ENCODE measurements at places on chromosomes 2 and 18. TPM values are rescaled to one million over a fixed set of nuclear protein-coding genes. Genes with fewer than 3 reads are reported as not detected.

AQP4 gene
- not detected for total RNA-seq

SEPTIN10 gene
- total RNA-seq: 133 TPM

- DNase-seq: no peak
These were observed 48.1 kb downstream of the TPGS2 start for GRCh38 chr18:36780748-36781147.

GRCh38 chr18:8744038-8744437, 38.7 kb downstream of the MTCL1 start:
- DNase-seq: no peak

MAP2 gene
- 31.5 TPM for total RNA-seq

DNA sequence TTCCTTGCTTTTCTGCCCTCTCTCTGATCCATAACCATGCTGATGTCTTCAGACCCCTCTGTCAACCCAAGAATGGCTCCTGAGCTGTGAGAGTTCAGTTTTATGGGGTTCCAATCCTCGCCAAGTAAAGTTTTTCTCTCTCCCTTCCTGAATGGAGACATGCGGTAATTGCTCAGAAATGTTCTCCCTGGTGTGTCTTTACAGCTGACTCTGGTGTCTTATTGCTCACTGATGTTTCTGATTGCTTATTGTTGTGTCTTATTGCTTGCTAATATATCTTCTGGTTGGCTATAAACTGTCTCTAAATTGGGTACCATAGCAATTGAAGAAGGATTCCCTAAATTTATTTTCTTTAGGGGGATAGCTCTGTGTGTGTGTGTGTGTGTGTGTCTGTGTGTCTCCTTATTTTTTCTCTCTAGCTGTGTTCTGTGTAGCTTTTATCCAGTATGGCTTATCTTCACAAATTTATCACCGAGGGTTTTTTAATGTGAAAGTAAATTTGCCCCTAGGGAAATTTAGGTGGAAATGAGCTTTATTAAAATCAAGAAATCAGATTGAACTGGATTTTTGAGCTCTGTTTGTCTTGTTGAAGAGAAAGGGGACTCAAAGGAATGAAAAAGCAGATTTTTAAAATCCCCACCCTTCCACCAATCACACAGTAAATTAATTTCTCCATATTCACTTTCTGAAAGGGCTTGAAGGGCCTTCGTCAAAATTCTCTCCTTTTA, 19.5 kb downstream of the MGAT5 start:
- no peak for DNase-seq

CFAP53 gene
- total RNA-seq: 2.8 TPM

ACVR1 gene
- total RNA-seq: 54.5 TPM

DNA sequence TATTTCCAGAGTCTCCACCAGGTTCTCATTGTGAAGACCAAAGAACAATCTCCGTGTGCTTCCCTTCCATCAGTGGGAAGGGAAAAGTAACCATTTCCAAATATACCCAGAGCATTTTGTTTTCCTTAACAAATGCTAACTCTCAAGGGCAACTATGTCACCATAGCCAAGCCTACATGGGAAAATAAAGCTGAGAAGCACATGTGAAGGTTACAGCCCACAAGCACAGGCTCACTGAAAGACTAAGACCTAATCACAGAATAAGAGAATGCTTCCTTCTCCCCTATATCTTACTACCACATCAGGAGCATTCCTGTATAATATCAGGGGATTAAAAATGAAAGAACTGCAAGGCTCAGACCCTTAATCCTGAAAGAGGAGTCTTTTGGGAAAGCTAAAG, 28.2 kb downstream of the SP9 start:
- DNase-seq: no peak

DNA sequence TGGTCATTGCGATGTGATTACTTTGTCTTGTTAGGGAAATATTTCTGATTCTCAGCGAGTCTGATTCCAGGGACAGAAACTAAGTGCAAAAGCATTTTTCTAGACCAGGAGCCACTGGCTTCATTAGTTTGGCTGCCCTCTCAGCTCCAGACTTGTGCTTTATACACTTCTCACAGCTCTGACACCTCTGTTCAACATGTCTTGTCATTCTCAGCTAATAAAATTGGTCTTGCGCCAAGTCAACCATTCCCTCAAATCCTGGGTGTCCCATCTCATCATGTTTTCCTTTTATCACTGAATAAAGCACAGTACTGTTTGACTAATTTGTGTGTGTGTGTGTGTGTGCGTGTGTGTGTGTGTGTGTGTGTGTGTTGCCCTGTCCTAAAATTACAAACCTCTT, 215.5 kb upstream of the EPHA4 start:
- DNase-seq: no peak

CHN1 gene
- 4.5 TPM for total RNA-seq

- DNase-seq: no peak
These were observed 888 bp downstream of the FASTKD2 start for GRCh38 chr2:206766057-206766930.

- no peak for DNase-seq
These were observed 34.7 kb upstream of the ADAM23 start for GRCh38 chr2:206408323-206409320.

DNA sequence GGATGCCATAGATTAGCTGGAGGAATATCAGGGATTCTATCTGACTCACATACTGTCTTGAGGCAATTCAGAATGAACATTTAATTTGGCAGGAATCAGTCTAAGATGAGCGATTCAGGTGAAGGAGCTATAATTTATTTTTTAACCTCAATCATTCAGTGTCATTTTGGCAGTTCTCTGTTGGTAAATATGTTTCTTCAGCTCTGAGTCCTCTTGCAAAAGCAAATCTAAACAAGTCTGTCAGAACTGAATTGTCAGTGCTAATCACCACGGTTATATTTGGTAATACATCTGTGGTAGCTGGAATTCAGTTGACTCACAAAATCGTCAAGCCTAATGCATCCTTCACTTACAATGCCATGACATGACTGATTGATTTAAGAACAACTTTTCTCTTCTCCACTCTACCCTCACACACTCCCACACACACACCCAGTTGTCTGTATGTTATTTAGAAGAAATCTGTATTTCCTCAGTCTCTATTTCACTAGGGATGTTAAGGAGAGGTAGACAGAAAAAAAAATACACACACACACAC, 516.6 kb upstream of the NXPH2 start:
- DNase-seq: peak; percentile 20

DNA sequence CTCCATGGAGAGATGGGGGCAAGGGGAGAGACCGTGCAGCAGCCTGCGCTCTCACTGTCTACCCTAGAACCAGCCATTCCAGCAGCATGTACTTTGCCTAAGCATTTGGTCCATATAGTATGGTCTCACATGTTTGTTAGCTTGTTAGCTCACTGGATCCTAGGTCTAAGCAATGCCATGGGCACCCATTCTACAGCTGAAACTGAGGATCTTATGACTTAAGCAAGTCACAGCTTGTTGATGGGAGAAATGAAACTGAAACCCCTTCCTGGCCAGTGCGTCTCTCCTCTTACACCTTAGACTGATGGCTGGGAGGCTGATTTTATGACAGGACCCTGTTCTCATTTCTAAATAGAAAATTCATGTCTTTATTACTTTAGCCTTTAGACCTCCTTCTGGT, 90.1 kb downstream of the EPAS1 start:
- no peak for DNase-seq

DNA sequence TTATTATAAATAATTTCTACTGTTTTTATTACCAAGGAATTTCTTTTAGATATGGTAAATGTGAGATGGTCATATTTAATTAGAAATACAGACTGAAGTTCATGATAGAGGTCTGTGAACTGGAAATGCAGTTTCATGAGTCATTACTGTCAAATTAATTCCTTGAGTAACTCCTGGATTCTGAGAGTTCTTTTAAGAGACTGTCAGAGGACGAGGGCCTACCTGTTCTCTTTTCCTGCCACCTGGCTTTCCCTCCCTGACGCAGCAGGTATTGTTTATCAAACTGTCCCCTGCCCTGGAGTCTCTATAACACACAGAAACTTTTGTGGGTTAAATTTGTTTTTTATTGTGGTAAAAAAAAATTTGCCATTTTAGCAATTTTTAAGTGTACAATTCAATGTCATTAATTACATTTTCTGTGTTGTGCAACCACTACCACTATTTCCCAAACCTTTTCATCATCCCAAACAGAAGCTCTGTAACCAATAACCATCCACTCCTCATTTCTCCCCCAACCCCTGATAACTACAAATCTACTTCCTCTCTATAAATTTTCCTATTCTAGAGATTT, 142.6 kb downstream of the DIS3L2 start:
- peak; percentile 43 for DNase-seq

GRCh38 chr2:182906454-182906853, 40.0 kb upstream of the FRZB start:
- DNase-seq: no peak

ANKRD30BL gene
- total RNA-seq: not detected

RNU2-63P gene
- total RNA-seq: 94.5 TPM

GRCh38 chr2:209719034-209719433, 52.6 kb upstream of the UNC80 start:
- DNase-seq: peak; percentile 23

DNAH6 gene
- 0.50 TPM for total RNA-seq

GRCh38 chr2:187302586-187302985, 145.5 kb downstream of the CALCRL start:
- DNase-seq: peak; percentile 1

DNA sequence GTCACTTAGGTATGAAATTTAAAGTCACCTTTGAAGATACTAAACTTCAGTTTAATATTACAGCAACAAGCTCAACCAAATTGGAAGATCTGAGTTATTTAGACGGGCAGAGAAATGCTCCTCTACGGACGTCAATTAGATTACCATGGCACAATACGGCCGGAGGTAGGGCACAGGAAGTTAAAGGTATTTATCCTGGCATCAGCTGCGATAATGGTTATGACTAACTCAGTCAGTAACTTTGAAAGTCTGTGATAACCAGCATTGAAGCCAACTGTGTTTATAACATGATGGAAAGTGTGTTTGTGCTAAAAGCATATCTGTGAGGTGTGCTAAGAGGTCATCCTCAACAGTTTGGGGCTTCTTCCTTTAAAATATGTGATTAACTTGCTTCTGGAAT, 117.3 kb downstream of the WDSUB1 start:
- no peak for DNase-seq

DNA sequence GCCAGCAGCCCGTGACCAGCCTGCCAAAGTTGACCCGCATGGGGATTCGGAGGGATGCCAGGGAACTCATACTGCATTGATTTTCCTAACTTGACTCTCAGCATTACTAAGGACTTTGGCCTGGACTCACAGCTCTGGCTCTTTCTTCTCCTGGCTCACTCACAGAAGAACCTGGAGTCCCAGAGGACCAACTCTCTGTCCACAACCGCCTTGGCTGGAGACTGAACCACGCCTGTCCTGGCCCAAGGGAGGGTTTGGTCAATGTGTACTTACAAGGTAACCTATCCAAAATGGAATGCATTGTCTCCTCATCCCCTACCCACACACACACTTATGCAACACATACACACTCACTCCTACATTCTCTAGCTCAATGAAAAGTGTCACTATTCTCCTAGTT, 135.6 kb upstream of the KLHL29 start:
- peak; percentile 17 for DNase-seq

PLCL1 gene
- 0.33 TPM for total RNA-seq

DNA sequence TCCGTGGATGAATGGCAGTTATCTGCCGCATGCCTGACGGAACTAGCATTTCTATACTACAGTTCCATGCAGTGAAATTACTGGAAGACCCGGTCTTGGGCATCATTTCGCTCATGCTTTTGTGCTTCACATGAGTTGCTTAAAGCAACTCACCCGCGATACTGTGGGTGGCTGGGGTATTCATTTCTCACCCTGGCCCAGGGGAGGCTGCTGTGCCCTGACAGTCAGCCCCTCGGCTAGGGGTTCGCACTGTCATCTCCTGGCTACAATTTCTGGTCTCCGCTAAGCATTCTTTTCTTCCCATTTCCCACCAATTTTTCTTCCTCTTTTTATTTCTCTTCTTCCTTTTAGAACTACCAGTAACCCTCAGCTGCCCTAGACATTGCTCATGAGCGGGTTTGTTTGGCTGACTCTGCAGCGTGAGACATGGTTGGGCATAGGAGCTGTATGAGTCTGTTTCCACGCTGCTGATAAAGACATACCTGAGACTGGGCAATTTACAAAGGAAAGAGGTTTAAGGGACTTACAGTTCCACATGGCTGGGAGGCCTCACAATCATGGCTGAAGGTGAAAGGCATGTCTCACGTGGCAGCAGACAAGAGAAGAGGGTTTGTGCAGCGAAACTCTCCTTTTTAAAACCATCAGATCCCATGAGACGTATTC, 16.5 kb upstream of the CNDP2 start:
- no peak for DNase-seq

DNA sequence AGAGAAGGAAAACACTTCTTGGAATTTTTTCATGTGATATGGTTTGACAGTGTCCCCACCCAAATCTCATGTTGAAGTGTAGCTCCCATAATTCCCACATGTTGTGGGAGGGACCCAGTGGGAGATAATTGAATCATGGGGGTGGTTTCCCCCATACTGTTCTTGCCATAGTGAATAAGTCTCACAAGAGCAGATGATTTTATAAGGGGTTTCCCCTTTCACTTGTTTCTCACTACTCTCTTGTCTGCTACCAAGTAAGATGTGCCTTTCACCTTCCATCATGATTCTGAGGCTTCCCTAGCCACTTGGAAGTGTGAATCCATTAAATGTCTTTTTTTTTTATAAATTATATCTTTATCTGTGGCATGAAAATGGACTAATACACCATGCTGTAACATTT, 250.7 kb downstream of the LPIN1 start:
- DNase-seq: no peak

- no peak for DNase-seq
These were observed 14.3 kb downstream of the PLB1 start for GRCh38 chr2:28510184-28510583.

DNA sequence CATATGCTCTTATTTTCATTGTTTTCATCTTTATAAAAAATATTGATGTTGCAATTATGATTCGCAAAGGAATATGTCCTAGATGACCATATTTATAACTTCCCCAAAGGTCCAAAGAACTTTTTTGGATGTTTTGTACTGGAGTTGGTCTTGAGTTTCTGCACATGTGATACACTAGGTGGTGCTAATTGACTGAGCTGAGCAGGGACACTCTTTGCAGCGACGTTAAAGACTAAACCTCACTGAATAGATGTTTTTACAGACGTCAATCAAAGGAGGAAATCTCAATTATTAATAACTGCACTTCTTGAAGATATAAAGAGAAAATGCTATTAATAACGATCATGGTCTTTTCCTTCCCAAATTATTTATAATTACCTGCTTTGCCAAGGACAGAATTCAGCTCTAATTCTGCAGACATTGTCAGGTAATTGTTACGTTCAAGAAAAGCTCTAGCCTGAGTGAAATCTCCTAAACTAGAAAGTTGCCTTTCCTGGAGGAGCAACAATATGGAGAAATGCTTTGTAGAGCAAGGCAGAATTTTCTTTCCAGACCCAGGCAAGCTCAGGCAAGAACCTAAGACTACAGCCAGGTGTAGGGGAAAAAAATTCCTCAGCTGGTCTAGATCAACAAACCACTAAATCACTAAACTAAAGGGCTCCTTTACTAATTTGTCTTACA, 119.3 kb upstream of the RBBP8 start:
- DNase-seq: peak; percentile 60

GAREM2 gene
- total RNA-seq: 0.67 TPM

DNA sequence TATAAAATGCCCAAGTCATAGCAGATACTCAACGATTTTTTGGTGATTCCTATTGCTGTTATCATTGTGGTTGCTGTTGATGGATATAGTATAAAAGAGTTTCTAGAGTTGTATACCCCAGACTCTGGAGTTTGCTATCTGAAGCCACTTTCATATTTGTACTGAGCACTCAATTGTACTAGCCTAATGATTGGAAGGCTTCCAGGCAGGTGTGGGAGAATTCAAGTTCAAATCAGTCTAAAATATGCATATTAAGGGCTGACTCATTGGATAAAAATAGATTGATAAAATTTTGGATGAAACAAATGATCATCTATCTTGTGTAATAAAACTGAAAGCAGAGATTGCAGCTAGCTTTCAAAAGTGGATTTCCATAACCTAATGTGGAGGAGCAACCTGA, 122.9 kb downstream of the NEB start:
- DNase-seq: no peak

Measured in mammary epithelial cell (primary cell).